ENCODE measurements at places on chromosomes 2 and 18. TPM values are rescaled to one million over a fixed set of nuclear protein-coding genes. Genes with fewer than 3 reads are reported as not detected.

The EML6 gene
- 13.9 TPM for polyA plus RNA-seq

The GPR55 gene
- polyA plus RNA-seq, result 0.30 TPM

The ACADL gene
- 36.8 TPM for polyA plus RNA-seq

The IL36B gene
- not detected for polyA plus RNA-seq

The C1QL2 gene
- polyA plus RNA-seq, result not detected

The ELOA2 gene
- not detected for polyA plus RNA-seq

The STARD6 gene
- polyA plus RNA-seq, result 0.82 TPM

The EIF2B4 gene
- 52.3 TPM for polyA plus RNA-seq

The GDF7 gene
- 2.6 TPM for polyA plus RNA-seq

The SPAG16 gene
- 59.5 TPM for polyA plus RNA-seq

The MYOM1 gene
- 8.6 TPM for polyA plus RNA-seq

The ABHD1 gene
- 1.3 TPM for polyA plus RNA-seq

The RGPD6 gene
- polyA plus RNA-seq, result 42.1 TPM

The CNDP1 gene
- 2.0 TPM for polyA plus RNA-seq

The LRRTM4 gene
- polyA plus RNA-seq, result 1.9 TPM

GRCh38 chr18:62179213-62179612, 7.6 kb downstream of the PIGN start:
- DNase-seq, result no peak

DNA sequence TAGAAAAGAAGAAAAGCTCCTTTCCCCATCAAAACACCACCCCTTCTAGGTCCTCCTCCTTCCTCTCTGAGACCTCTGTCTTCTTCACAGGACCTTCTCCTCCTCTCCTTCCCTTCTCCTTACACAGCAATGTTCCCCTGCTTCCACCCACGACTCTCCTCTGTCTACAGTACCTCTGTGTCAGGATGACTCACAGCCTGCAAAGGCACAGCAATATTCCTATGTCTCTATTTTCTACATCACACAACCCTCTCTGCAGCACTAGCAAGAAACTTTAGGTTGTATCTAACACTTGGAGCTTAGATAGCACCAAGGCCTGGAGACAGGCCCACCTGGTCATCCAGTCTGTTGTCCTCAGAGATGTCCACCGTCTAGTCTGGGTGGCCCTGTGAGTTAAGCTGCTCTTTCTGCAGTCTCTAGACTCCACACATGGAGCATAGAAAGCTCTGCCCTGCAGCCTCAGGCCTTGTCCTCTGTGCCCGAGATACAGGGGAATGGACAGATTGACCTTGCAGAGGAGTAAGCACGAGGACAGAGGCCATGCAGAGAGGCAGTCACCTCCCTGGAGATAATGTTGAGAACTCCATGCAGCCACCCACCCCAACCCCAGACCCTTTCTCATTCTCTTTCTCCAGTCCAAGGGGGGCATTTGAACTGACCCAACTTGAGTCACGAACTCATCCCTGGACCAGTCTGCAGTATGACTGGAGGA, 212.0 kb downstream of the TNS1 start:
- DNase-seq, result no peak

DNA sequence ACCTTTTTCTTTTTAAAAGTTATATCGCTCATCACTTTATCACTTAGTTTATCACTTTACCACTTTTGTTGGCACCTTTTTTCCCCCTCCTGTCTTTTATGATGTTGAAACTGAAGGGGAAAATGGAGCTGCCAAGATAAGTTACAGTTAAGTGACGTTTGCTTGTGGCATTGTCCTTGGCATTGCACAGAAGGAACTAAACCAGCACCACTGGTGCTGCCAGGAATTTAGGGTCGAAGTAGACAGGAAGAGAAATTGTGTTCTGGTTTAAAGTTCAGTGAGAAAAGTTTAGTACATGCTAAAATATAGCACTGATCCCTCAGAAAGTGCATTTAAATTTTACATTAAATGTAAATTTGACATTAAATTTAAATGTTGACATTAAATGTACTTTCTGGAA, 49.9 kb downstream of the MYO1B start:
- DNase-seq, result no peak

DNA sequence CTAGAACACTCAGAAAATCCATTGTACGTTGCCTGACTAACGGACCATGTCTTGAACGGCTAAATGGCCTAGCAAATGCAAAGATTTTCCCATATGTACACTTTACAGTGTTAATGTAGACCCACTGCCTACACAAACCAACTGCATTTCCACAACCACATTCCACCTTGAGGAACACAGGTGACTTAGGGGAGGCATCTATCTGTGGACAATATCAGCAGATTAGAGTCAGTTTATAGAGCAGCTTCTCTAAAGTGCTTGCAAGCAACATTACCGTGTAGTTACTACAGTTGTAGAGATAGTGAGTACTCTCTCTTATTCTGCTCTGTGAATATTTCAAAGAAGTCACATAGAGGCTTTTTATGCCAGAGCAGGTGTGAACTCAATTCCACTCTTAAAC, 139.6 kb downstream of the TCF4 start:
- DNase-seq, result no peak

- DNase-seq, result no peak
Measured at GRCh38 chr18:70085641-70086040, 119.8 kb downstream of the RTTN start.

DNA sequence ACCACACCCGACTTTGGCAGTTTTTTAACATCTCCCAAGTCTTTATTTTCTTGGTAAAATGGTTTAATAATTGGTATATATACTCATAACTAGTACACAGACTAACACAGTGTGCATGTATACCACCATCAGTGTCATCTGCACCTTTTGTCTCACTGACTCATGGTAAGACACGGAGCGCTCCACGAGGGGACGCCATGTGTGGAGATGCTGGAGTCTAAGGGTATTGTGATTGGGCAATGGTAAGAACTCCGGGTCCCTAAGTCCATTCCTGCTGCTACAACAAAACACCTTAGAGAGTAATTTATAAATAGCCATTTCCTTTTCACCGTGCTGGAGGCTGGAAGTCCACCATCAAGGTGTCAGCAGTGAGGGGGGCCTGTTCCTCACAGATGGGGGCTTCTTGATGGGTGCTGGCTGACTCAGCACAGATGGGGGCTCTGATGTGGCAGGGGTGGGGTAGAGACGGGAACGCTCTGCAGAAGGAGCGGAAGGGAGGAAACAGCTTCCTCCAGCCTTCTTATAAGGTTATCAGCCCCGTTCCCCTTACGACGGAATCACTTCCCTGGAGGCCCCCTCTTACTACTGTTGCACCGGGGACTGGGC, 42.0 kb upstream of the EDAR start:
- DNase-seq, result no peak

GRCh38 chr2:10300997-10301940, 1.4 kb upstream of the HPCAL1 start:
- no peak for DNase-seq

GRCh38 chr2:20198001-20198400, 26.9 kb downstream of the SDC1 start:
- DNase-seq, result no peak

GRCh38 chr2:72916743-72917137, 579 bp upstream of the EMX1 start:
- DNase-seq, result no peak

GRCh38 chr2:146415291-146415690, 1429.5 kb upstream of the ACVR2A start:
- no peak for DNase-seq

GRCh38 chr2:180203972-180204371, 196.9 kb upstream of the CWC22 start:
- DNase-seq, result no peak

- DNase-seq, result no peak
Measured at GRCh38 chr2:43020296-43020695, 206.1 kb downstream of the ZFP36L2 start.

- no peak for DNase-seq
Measured at GRCh38 chr2:44205169-44205568, 36.5 kb downstream of the PPM1B start.

DNA sequence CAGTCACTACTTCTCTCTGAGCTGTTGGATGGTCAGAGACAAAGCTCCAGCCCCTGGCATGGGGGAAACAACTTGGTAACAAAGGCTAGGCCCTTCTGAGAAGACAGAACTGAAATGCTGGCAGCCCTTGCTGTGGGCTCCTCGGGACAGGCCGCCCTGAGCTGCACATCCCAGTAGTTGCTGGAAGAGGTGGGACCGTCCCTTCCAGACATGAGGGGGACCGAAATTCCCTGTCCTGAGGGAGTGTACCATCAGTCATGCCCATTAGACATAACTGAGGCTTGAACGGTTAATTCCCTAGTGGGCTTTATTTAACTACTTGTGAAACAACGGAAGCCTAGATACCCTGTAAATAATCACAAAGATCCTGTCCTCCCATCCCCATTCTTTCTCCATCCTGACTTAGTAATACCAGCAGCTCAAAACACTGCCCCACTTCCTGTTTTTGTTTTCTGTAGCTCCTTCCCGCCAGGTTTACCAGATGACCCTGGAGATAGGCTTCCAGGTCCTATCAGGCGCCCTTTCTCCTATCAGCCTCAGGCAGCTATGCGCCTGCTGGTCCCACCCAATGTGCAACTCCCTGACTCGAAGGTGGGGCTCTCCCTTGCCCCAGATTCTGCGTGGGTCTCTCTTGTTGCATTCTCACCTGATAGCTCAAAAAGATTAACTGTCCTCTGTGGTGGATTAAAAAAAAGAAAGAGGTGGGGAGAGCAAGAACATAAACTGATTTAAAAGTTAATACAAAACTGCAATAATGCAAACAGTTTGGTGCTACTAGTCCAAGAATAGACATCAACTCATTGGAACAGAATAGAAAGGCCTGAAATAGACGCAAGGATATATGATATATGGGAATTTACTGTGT, 37.0 kb upstream of the NT5DC4 start:
- no peak for DNase-seq

GRCh38 chr18:14970027-14970426, 222.1 kb downstream of the ANKRD30B start:
- DNase-seq, result no peak

DNA sequence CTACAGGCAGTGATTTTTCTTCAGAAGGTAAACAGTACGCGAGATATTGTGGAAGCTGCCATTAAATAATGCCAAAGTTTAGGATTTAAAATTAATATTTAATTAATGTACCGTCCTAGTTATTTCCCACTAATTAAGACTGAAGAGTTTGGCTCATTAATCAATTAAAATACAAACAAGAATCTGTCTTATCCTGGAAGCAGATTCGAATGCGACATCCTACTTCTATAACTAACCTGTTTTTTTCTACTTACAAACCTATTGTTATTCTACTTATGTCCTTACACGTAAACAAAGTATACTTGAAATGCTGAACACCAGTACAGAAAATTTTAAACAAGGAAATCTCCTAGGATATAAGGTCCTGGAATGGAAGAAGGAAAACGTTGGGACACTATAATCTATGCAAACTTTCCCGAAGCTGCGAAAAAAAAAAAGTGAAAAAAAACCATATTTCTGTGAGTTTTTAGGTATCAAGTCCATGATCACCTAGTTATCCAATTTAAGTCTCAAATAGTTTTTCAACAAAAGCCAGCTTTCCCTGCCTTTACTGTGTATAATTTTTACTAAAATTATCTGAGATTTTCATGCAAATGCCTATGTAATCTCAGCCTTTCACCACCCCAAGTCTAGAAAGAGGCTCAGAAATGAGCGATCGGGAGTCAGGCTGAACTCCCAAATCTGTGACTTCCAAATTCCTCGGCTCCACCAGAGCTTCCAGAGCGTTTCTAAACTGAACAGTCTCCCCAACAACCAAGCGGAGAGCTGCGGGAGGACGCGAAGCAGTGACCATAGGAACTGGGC, 1.2 kb upstream of the C2orf15 start:
- no peak for DNase-seq

- no peak for DNase-seq
Measured at GRCh38 chr18:62807396-62807795, 92.1 kb downstream of the PHLPP1 start.

GRCh38 chr18:23099621-23100020, 35.7 kb upstream of the CABLES1 start:
- DNase-seq, result no peak

GRCh38 chr2:75099521-75099922, 99.8 kb downstream of the TACR1 start:
- DNase-seq, result no peak

DNA sequence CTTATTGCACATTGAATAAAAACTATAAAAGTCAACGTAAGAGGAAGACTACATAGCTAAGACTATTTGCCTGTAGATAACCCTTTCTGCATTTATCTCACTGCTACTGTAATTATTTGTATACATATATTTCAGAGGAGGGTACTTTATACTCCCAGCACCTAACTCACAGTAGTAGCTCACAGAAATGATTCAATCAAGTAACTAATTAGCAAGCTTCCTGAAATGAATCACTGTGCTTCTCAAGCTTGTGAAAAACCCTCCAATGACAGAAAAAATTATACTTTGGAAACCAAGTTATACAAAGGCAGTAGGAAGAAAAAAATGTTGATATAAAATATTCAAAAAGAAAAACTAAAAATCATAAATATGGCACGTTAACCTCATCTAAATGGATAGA, 124.9 kb downstream of the NBAS start:
- DNase-seq, result no peak

GRCh38 chr2:43055086-43055912, 171.1 kb downstream of the ZFP36L2 start:
- DNase-seq, result no peak

DNA sequence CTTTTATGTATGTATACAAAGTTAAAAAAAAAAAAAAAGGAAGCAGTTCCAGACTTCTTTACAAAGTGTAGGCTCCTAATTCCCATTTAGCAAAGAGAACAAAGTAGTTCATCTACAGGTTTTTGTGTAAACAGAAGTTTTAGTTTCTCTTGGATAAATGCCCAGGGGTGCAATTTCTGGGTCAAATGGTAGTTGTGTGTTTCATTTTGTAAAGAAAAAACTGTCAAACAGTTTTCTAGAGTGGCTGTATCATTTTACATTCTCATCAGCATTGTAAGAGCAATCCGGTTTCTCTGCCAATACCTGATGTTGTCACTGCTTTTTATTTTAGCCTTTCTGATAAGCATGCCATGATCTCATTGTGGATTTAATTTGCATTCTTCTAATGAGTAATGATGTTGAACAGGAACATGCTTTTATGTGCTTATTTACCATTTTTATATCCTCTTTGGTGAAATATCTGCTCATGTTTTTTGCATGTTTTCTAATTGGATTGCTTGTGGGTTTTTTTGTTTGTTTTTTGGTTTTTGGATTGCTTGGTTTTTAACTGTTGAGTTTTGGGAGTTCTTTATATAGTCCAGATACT, 16.6 kb upstream of the PSME4 start:
- no peak for DNase-seq

- DNase-seq, result no peak
Measured at GRCh38 chr2:180364719-180365118, 357.6 kb upstream of the CWC22 start.

- DNase-seq, result no peak
Measured at GRCh38 chr18:70232261-70232660, 26.8 kb upstream of the RTTN start.

DNA sequence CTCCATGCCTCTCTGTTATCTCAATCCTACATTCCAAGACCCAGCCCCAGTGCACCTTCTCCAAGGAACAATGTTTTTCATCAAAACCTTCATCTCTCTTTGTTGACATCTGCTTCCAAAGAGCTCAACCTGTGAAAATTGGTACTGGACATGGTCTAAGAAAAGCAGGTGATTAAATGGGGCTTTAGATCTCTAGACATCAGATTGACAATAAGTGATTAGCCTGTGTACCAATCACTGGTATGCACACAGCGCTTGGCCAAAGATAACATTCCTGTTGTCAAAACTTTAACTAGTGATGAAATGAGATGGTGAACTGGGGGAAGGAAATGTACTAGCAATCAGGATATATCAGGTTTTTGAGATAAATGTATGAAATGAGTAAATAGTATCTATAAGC, 183.3 kb downstream of the TDRD15 start:
- no peak for DNase-seq

- DNase-seq, result peak; percentile 16
Measured at GRCh38 chr2:118013221-118013723, 598 bp downstream of the CCDC93 start.

Measured in renal cortex interstitium (tissue), 15 donors.